Fibroblast of the aortic adventitia (primary cell): ENCODE measurements at places on chromosomes 11 and 22. TPM values are rescaled to one million over a fixed set of nuclear protein-coding genes. Genes with fewer than 3 reads are reported as not detected.
A peak's percentile ranks its signal among the peaks of the same experiment; 100 is the strongest.

GRCh38 chr11:45212566-45213315 lies 66.3 kb downstream of the PRDM11 start:
- DNase-seq: no peak

Gene C11orf65
- total RNA-seq: 0.99 and 1.6 TPM in 2 replicates

DNA sequence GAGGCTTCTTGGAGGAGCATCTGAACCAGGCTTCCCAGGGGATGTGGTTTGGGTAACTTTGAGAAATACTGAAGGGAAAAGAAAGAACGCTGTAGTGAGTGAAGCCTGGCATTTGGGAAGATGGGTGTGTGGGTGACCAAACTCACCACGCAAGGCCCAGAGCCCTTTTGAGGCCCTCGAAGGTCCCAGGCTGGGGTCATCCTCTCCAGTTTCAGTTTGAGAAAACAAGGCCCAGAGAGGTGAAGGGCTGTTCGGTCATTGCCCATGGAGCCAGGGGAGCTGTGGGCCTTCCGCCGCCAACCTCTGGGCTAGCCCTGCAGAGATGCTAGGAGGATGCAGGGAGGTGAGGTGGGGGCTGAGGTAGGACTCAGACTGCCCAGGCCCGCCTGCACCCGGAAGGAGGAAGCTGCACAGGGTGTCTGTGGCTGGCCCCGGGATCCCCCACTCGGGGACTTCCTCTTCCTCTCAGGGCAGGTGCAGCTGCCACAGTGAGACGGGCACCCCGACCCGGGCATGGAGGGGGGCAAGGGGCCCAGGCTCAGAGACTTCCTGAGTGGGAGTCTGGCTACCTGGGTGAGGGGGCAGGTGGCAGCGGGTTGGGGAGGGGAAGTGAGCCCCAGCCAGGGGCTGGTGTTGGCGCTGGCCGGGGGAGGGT lies at the start of gene CCDC88B:
CCDC88B (plus strand) TSS at position 451 of the 655 bp plus-strand sequence; CDS start at position 514, 63 bp downstream.
- DNase-seq: no peak

Gene ZNF280B
- 0.45 and 0.74 TPM in 2 replicates for total RNA-seq

Gene OR51B2
- not detected in 2 replicates for total RNA-seq

- DNase-seq: peak; percentile 67
Observed at GRCh38 chr11:102666331-102666957, 39.1 kb downstream of the MMP27 start.

Gene LIPT2
- total RNA-seq: 1.4 TPM in 1 of 2 replicates, not detected in the other

Gene OR6A2
- 0.27 and 0.33 TPM in 2 replicates for total RNA-seq

Gene ACR
- not detected in 2 replicates for total RNA-seq

DNA sequence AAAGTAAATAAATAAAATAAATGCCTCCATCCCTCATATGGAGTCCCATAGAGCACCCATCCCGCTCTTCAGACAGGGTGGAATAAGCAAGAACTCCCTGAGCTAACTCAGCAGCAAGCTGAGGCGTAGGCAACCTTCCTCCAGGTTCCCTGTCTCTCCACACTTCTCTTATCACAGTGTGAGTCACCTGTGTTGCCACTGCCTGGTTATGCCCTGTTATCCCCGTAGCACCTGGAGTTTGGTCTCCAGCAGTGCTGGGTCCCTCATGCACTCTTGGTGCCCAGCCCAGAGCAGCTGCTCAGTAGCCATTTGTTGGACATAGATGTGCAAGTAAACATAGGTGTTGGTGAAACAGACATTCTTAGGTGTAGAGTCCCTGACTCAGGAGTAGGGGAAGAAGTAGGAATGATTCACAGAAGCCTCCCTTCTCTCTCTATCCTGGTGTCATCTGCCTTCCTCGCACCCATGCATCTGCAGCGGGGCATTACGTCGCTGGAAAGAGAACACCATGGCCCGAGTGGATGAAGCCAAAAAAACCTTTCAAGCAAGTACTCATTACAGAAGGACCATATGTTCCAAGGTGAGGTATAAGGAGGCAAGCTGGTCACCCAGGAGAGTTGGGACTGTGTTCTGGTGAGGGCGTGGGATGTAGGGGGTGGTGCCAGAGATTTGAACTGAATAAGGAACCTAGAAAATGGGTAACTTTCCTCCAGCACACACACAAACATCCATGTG lies 56.0 kb downstream of the PISD start:
- DNase-seq: no peak

DNA sequence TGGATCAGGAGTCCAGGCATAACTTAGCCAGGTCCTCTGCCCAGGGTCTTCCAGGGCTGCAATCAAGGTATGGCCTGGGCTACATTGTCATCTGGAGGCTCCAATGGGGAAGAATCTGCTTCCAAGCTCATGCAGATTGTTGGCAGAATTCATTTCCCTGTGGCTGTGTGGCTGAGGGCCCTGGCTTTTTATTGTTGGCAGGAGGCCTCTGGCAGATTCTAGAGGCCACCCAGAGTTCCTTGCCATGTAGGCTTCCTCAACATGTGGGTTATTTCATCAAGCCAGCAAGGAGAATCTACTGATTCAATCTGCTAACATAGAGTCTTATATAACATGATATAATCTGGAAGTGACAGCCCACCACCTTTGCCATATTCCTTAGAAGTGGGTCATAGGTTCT lies 16.4 kb upstream of the EP300 start:
- peak; percentile 34 for DNase-seq

DNA sequence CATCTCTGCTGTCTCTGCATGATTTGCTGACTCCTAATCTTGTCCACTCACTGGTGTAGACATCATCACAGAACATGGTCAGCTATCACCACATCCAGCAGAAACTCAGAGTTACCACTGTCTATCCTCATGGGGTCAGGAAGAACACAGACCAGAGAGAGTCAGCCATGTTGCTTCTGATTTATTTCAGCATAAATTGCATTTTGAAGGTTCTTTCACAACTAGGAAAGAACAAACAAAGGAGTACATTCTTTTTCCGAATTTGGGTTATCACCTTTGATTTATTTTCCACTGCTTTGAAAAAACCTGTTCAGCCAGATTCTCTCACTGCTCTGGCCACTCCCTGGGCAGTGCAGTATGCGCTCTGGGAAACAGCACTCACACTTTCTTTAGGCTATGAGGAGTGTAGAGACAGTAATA lies 172.0 kb upstream of the MTMR2 start:
- DNase-seq: no peak

- no peak for DNase-seq
Observed at GRCh38 chr11:8332891-8333290, 69.2 kb upstream of the LMO1 start.

- DNase-seq: no peak
Observed at GRCh38 chr22:25206998-25207397, 7.3 kb downstream of the CRYBB3 start.

Gene C11orf86
- not detected in 2 replicates for total RNA-seq

DNA sequence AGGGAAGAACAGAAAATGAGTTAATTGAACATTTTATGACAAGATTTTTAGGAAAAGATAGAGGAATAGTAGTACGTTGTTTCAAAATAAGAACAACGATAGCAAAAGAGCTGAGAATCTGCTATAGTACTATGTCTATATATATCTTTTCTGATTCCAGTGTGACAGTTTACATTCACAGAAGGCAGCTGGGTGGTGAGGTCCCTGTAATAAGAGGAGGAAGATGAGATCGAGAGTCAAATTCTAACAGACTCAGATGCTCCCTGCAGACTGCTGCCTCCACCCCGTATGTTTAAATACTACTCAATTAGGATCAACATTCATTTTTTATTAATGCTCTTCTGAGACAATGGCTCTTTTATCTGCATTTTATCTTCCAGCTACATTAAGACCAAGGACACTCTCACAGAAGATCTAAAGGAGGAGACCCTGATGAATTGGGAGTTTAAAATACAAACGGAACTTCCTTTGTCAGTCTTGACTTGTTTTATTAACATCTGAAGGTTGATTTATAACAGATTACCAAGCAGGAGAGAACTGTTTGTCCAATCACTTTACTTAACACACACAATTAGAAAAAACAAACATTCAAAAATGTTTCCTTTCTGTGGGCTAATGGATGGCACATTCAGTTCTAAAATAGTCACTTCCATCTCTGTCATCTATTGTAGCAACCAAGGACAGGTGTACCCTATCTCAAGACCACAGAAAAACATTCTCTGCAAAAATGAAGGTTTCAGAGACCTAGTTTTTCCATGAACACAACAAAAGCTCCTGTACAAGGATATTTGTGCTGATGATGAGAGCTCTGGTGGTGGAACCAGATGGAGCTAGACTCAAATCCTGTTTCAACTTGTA lies 240.2 kb downstream of the CADM1 start:
- no peak for DNase-seq

GRCh38 chr11:43943931-43944751 lies 1.7 kb downstream of the C11orf96 start:
- no peak for DNase-seq

DNA sequence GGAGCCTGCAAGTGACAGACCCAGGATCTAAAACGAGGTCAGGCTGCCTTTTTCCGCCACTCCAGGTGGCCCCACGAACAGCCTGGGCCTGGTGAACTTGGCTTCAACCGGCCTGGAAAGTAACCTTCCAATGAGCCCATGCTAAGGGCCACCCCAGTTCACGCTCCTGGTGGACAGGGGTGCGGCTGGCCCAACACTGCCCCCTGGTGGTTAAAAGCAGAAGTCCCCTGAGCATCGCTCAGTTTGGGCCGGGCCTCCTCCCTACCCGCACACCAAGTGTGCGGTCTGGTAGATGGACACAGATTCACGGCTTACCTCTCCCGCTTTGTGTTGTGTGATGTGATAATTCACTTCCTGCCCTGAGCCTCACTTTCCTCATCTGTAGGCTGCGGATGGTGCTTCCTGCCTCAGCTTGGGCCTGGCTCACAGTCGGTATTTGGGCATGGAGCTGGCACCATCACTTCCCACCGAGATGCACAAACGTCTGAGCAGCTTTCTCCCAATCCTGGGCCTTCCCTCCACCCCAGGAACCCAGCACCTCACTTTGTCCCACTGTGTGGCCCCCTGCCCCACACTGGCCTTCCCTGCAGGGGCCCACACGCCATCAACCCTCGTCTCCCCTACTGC lies 13.7 kb upstream of the SEC14L3 start:
- peak; percentile 54 for DNase-seq

- no peak for DNase-seq
Observed at GRCh38 chr11:47163898-47164297, 12.8 kb downstream of the ARFGAP2 start.

GRCh38 chr11:27184458-27185312 lies 144.1 kb downstream of the BBOX1 start:
- no peak for DNase-seq

Gene NRGN
- total RNA-seq: 0.27 and 0.33 TPM in 2 replicates

- DNase-seq: no peak
Observed at GRCh38 chr11:92681586-92681985, 287.9 kb upstream of the MTNR1B start.

DNA sequence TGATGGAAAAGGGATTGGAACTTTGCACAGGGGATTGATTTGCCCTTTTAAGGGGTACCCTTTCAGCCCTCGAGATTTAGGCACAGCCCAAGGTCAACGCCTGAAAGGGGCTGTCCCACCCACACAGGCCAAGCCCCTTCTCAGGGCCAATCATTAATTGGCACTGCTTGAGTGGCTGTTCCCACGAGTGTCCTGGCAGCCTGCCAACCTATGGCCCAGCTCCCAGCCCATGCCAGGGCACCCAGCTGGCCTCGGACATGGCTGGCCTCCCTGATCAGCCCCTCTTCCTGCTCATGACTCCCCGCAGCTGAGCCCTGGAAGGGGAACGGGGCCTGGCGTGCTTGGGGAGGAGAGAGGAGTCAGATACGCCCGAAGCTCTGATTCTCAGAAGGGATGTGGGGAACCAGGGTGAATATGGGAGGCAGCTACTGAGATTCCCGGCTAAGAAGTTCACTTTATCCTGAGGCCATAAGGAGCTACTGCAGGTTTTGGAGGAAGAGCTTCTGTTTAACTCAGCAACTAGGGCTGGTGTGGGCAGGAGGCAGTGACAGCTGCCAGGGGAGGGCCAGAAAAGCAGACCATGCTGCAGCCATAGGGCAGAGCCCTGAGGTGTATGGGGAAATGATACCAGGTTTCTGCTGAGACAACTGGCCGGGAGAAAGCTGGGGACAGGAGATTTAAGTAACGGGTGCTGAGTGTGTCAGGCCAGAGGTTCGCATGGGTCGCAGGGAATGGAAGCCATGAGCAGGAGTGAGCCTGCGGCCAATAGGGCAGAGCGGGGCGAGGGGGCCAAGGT lies 30.0 kb downstream of the WNT7B start:
- no peak for DNase-seq

Gene LRRC74B
- not detected in 2 replicates for total RNA-seq

- peak; percentile 90 for DNase-seq
Observed at GRCh38 chr11:72724851-72725723, 27.1 kb downstream of the ARAP1 start.

GRCh38 chr11:131109257-131109656 lies 193.0 kb upstream of the SNX19 start:
- DNase-seq: no peak

DNA sequence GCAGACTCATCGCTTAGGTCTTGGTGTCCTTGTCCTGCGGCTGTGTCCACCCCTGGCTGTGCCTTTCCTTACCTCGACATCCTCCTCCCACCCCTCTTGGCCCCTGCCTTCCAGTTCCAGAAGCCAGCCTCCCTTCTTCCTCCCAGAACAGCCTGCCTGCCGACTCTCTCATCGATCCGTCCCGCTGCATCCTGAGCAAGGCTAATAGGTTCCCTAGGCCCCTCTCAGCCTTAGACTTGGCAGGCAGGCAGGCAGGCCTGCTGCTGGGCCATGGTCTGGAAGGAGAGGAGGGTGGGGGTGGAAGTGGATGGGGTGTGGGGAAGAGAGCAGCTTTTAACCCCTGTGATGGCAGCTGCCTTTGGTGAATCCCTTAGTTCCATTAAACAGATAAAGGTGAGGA lies 196.7 kb upstream of the TBCEL start:
- DNase-seq: no peak

DNA sequence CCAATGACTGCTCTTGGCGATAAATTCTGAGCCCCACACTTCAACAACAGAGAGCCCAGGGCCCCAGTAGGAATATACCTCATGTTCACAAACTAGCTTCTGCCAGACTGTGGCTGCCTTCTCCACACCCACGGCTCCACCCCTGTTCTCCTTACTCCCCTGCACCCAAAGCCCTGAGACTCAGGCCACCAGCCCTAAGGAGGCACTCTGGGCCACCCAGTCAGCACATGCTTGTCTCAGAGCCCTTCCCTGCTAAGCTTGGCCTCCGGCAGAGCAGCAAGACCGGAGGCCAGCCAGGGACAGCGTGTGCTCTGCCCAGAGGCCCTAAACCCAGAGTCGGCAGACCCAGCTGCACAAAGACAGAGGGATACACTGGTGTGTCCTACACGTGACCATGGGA lies 27.9 kb downstream of the SPATA19 start:
- no peak for DNase-seq

GRCh38 chr11:131985846-131986301 lies 615.5 kb downstream of the NTM start:
- peak; percentile 66 for DNase-seq

Gene SLC17A6
- not detected in 2 replicates for total RNA-seq

Gene MOV10L1
- 5.1 and 12.0 TPM in 2 replicates for total RNA-seq
